ENCODE measurements at places on chromosomes 13 and 19. TPM values are rescaled to one million over a fixed set of nuclear protein-coding genes. Genes with fewer than 3 reads are reported as not detected.

DNA sequence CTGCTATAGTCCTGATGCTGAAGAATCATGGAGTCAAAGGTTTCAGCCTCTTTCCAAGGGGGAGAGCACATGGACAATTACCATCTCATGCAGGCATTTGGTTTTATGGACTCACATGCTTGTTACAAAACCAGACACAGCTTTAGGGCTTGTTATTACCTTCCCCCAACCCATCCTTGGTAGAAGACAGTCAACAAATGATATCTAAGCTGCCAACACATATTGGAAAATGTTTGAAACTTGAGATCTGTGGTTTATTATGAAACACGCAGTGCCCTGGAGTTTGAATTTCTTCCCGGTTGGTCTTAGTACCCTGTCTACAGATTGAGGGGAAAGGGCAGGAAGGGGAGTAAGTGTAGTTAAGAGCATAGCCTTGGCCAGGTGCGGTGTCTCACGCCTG lies 12.5 kb upstream of the CYP2A6 start:
- H3K27me3 ChIP-seq, result no peaks in the 10 kb centered on the region
- H3K27ac ChIP-seq, result no peak overlapping the region
- no peak for DNase-seq
- H3K4me3 ChIP-seq, result no peak overlapping the region
- no peaks in the 10 kb centered on the region for H3K36me3 ChIP-seq
- H3K4me1 ChIP-seq, result no peaks in the 10 kb centered on the region

KLK14 gene
- not detected for total RNA-seq

- H3K4me3 ChIP-seq, result no peak overlapping the region
- no peaks in the 10 kb centered on the region for H3K27me3 ChIP-seq
- H3K27ac ChIP-seq, result no peak overlapping the region
- no peaks in the 10 kb centered on the region for H3K4me1 ChIP-seq
- no peaks in the 10 kb centered on the region for H3K36me3 ChIP-seq
Observed at GRCh38 chr13:21638319-21639282, 32.3 kb upstream of the FGF9 start.

DNA sequence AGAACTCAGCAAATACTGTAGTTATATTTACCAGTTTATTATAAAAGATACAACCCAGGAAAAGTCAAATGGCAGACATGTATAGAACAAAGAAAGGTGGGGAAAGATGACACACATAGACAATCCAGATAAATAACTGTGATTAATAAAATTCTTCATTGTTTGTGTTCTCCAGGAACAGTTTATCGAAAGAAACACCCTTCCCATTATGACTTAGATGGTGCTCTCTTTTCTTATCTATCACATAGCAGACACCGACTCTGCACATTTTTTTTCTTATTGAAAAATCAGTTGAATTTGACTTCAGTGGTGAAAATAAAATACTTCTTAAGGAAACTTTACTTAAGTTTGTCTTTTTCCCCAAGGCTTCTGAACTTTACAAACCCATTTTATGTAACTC lies 6.2 kb downstream of the ZNF708 start:
- H3K36me3 ChIP-seq, result peaks cover 16% of the 10 kb centered on the region
- no peaks in the 10 kb centered on the region for H3K27me3 ChIP-seq
- peaks cover 45% of the 10 kb centered on the region for H3K4me1 ChIP-seq
- DNase-seq, result no peak

DNA sequence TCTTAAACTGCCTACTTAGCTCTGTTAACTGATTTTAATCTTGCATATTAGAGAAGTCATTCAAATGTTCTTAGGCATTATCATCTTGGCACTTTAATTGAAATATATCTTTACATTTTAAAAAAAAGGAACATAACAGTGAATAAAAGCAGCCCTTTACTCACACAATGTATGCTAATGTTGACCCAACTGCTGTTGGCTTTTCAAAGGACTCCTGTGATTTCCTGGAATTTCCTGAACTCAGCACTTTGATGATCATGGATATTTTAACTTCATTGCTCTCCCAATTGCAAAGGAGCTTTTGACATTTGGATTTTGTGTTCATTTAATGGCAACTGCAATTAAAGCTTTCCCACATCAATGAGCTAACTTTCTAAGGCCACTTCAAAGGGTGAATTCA lies 1230.3 kb downstream of the DIAPH3 start:
- peaks cover 15% of the 10 kb centered on the region for H3K4me1 ChIP-seq
- H3K27ac ChIP-seq, result no peak overlapping the region
- H3K27me3 ChIP-seq, result no peaks in the 10 kb centered on the region
- H3K4me3 ChIP-seq, result no peak overlapping the region
- peak; percentile 39 for DNase-seq

CEACAM4 gene
- not detected for total RNA-seq
